NCI-H345 (cell line): ENCODE measurements at places on chromosomes 3 and 15.

DNA sequence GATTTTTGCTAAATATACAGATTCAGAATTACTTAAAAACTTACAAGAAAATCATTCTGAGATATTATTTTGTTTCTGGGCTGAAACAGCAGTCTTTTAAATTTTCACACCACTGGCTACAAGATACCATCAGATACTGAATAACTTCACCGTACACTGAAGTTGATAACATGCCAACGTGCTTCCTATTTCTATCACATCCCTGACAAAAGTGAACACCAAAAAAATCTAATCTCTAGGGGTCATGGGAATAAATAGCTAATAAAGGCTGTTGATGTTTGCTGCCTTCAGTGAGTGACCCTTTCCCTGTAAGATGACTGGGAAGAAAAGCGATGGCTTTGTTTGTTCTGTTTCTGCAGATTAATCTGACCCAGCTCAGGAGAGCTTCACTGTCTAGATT lies 120.5 kb downstream of the DUT start:
- no peak for DNase-seq

DNA sequence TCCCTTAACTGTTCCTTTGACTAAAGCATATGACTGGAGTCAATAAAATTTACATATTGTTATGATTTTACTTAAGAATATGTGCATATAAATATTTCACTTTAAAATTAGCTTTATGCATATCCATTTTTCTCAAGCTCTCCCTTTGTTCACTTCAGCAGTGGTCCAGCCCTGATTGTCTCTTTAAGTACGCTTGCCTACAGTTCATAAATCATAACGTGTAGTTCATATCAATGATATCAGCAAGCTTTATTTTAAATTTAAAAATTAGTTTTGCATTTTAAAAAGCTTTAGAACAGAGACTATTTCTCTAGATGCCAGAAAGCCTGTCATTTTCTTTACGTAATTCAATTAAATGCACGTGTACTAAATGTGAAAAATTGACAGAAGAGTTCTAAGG lies 721.9 kb downstream of the OTOL1 start:
- DNase-seq: no peak

DNA sequence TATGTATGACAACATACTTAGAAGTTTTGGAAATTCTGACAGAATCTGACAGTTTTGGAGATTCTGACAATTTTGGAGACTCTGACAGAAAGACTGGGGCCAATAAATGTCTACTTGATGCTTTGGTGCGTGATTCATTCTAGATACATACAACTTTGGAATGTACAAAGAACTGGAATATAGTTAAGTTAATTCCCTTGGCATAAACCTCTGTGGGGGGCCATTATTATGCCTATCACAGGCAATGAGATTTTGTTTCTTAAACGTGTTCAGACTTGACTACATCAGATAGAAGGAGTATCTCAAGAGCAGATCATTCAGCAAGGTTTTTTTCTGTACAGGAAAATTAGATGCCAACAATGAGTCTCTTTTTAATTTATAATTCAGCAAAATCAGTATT lies 617.6 kb upstream of the ZNF717 start:
- DNase-seq: no peak

- no peak for DNase-seq
Observed at GRCh38 chr3:62248734-62249483, 124.4 kb downstream of the FEZF2 start.

DNA sequence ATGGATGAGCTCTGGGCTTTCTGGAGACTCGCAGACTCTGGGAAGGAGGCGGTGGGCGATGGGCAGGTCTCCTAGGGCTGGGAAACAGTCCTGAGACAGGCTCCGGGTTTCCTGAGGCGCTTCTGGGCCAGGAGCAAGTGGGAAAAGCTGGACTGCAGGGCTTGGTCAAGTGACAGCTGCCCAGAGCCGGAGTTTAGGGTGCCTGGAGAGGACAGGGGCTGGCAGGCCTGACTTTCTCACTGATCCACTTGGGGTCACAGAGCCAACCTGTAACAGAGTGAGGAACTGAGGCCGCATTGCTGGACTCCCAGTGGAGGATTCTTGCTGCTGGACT lies 107.9 kb downstream of the APBA2 start:
- DNase-seq: no peak

GRCh38 chr3:117485841-117486240 lies 776.3 kb downstream of the TUSC7 start:
- no peak for DNase-seq
